ENCODE measurements at places on chromosomes 5 and 9.

DNA sequence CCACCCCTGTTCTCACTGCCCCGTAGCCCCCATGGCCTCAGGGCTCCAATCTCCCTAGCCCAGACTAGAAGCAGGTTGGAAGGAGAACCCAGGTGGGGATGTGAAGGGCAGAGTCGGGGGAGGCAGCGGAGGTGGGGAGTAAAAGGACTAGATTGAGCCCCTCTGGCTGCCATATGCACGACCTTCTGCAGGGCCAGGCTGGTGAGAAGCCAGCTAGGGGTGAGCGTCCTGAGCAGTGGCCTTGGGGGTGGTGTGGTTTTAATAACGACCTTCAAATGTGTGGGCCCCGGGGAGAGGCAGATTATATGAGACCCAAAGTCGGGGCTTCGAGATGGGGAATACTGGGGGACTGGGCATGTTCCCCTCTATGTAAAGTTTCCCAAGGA lies 139.5 kb downstream of the C9orf50 start:
- ATAC-seq = no peak

DNA sequence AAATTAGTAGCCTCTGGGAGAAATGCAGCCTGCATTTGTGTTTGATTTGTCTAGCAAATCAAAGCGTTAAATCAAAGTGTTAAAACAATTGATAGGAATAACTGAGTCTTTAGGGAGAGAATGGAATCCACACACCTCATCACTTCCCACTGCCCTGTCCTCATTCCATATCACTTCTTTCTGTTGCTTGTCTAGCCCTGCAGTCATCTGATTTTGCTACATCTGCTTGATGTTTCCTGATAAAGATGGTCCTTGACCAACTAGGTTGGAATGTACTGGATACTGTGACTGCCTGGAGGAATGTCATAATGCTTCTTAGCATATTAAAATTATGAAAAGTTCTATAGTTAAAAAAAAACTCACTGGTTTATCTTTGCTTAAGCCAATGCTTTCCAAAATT lies 119.9 kb downstream of the DOCK2 start:
- ATAC-seq = no peak

DNA sequence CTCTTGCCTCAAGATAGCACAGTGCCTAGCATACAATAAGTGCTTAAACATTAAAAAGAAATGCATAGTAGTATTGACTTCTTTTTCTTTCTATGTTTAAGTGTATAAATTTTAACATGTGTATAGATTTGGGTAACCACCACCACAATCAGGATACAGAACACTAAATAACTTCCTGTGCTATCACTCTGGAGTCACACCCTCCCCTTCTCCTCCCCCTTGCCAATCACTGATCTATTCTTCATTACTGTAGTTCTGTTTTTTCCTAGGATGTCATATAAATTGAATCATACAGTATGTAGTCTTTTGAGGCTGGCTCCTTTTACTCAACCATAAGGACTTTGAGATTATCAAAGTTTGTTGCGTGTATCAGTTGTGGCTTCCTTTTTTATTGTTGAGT lies 68.5 kb downstream of the OSTF1 start:
- no peak for ATAC-seq

DNA sequence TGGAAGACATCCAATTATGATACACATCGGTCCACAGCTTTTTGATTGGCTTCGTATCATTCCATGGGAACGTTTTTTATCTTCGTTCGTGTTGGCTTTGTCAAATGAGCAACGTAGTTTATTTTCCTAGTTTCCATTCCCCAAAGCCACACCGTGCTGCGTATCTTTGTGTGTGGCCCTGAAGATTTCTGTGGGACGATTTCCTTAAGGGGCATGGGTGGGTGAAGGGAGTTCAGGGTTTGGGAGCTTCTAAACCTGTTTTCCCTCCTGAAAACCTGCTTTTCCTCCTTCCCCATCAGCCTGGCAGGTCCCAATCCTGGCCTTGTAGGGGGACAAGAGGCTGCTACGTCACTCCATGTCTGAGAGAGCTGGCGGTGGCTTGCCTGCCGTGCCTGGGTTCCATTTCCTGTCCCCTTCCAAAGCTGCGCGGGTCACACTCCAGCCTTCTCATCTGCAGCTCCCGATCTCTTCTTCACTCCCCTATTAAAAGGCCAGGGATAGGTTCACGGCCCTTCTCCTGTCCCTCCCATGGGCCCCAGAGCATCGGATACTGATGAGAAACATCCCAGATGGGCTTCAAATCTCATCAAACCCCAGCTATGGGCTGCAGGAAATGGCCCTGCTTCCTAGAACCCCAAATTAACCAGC lies 23.5 kb upstream of the ASS1 start:
- no peak for ATAC-seq

DNA sequence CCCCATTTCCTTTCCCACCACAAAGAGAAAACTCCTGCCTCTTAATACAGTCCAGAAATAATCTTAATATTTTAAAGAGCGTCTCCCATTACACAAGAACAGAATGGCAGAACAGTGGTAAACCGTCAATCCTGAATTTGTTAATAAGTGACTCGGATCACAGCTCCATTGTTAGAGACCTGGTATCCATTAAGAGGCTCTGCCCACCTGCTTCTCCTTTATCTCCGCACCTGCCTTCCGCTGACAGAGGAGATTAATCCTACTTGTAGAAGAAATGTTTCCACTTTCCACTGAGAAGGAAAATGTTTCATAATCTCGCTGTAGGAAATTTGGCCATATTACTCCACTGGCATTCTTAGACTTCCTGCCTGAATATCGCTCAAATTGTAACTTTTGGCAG lies 1493.2 kb downstream of the MAT2B start:
- no peak for ATAC-seq
